ENCODE measurements at places on chromosomes 2 and 18.

GRCh38 chr2:221465776-221466175, 106.3 kb downstream of the EPHA4 start:
- peak; percentile 69 for DNase-seq

DNA sequence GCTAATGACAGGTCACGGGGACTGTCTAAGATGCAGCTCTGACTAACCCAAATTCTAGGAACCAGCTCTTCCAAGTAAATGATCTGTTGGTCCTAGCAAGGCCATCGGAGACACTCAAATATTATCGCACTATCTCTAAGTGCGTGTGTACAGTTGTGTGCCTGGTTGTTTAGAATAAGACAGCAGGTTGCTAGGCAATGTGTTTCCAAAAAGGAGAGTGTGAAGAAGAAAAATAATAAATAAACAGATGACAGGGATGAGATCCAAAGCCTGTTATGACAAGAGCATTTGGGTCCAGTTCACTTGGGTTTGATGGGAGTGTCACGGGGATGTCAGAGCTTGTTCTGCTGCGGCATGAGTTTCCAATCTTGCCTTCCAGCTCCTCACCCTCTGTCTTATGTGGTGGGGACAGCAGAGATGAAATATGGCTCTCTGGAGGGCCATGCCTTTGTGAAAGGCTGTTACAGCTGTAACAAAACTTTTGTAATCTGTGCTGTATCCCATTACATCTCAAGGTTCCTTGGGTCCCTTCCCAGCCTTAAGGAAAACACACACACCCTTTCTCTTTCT, 127.5 kb upstream of the TNP1 start:
- no peak for DNase-seq

- no peak for DNase-seq
These were observed 137.0 kb downstream of the AGAP1 start for GRCh38 chr2:235630718-235631296.

GRCh38 chr2:48080534-48081316, 174.4 kb upstream of the FBXO11 start:
- DNase-seq = peak; percentile 12

DNA sequence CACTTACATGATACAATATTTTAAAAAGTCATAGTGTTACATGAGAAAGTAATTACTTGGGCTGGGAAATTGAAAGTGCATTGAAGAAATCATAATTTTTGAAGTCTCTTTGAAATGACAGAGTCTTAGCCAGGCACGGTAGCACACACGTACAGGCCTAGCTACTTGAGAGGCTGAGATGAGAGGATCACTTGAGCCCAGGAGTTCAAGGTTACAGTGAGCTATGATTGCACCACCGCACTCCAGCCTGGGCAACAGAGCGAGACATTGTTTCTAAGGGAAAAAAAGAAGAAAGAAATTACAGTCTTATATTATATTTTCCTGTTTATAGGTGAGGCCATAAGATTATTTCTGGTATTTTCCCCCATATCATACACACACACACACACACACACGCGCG, 9.2 kb upstream of the IAH1 start:
- no peak for DNase-seq

DNA sequence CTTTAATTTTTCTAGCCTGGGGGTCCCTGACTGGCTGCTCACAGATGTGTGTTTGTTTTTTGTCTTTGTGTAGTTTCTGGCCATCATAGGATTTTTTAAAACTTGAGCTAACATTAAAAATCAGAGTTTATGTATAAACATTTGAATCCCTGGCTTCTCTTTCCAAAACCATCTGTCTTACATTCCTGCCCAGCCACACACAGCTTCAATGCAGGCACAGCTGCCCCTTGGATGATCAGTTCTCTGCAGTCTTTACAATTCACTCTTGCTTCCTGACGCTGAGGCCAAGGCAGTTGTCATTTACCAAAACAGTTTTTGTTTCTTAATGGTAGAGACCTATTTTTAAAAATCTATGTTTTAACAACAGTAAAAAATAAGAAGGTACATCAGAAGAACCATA, 169.2 kb upstream of the LRRTM1 start:
- no peak for DNase-seq

DNA sequence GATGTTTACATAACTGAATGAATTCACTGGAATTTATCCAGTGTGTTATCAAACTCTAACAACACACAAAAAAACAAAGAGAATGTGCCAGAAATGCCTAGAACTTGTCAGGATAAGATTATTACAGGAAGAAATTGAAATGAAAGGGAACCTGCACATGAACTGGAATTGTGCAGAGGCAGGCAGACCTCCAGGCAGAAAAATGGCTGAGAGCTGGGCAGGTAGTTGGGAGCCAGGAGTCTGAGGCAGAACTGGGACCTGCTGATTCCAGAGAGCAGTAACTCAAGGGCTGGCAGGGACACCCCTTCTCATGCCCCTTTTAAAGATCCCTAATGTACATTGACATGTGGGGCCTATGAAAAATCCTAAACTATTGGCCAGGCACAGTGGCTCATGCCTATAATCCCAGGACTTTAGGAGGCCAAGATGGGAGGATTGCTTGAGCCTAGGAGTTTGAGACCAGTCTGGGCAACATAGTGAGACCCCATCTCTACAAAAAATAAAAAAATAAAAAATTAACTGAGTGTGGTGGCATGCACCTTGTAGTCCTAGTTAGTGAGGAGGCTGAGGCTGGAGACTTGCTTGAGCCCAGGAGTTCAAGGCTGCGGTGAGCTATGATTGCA, 674 bp upstream of the SP110 start:
- no peak for DNase-seq

DNA sequence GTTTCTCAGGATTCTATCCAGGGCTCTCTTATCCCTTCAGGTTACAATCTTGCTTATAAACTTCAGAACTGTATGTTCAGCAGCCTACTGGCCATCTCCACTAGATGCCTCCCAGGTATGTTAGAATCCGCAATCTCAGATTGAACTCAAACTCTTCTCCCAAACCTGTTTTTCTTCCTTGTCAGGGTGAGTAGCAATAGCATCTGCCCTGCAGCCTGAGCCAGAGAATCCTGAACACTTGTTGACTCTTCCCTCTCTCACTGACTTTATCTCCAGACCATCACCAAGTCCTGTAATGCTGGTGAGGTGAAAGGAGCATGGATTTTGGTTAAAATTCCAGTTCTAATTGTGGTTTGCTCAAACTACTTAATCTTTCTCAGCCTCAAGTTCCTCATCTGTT, 82.6 kb upstream of the ALPP start:
- no peak for DNase-seq

DNA sequence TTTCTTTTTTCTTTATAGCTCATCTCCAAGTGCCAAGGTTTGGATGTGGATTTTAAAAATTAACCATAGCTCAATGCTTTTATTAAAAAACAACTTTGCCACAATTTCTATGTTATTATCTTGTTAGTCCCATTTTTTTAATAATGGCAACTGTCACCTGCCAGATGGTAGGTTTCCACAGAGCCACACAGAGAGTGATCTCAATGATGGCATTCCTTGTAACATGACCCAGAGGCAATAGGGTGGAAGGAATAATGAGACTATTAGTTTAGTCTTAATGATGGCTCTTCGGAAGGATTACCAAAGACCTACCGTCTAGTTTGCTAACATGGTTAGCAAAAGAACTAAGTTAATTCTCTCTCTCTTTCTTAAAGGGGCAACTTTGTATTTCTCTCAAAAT, 64.0 kb downstream of the REL start:
- DNase-seq = no peak

GRCh38 chr2:36338827-36339145, 16.8 kb upstream of the CRIM1 start:
- no peak for DNase-seq

DNA sequence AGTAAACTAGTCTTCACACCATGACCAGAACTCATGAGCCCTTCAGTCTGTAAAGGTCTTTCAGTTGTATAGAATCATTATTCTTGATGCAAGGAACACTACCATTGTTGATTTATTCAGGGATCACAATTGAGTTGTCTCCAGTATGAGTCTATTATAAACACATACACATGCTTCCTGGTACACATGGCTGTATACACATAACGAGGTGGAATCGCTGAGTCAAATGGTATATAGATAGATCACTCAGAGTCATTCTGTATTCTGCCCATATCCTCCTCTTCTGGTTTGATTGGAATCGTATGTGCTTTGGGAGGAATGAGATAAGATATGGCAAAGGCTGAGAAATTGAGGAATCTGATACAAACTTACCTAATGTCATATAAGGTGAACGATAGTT, 216.0 kb downstream of the UBE2E3 start:
- no peak for DNase-seq

GRCh38 chr2:29611261-29611660, 310.1 kb downstream of the ALK start:
- DNase-seq = no peak

- no peak for DNase-seq
These were observed 59.0 kb downstream of the CHRNA1 start for GRCh38 chr2:174705321-174705720.

DNA sequence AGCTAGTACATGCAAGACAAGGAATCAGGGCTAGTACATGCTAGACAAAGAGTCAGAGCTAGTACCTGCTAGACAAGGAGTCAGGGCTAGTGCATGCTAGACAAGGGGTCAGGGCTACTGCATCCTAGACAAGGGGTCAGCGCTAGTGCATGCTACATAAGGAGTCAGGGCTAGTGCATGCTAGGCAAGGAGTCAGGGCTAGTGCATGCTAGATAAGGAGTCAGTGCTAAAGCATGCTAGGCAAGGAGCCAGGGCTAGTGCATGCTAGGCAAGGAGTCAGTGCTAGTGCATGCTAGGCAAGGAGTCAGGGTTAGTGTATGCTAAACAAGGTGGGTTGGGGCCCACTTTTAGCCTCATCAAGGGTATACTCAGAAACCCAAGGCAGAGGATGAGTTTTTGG, 90.1 kb upstream of the FAM136A start:
- DNase-seq = no peak

- no peak for DNase-seq
These were observed 126.7 kb upstream of the OTX1 start for GRCh38 chr2:62923881-62924280.

DNA sequence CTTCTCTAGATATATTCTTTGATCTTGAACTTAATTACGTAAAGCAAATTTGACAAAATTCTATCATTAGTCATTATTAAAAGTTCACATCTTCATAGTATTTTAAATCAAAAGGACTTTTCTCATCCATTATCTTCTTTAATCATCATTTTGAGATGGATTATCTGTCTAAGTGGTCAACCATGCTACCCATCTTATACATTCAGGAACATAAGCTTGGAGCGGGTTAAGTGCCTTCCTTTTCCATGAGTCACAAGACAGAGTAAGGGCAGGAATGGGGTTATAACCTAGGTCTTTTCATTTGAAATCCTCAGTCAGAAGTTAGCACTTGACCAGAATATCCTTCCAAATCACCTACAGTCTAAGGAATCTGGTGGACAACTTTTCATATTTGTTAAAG, 297.1 kb downstream of the TCF4 start:
- no peak for DNase-seq

DNA sequence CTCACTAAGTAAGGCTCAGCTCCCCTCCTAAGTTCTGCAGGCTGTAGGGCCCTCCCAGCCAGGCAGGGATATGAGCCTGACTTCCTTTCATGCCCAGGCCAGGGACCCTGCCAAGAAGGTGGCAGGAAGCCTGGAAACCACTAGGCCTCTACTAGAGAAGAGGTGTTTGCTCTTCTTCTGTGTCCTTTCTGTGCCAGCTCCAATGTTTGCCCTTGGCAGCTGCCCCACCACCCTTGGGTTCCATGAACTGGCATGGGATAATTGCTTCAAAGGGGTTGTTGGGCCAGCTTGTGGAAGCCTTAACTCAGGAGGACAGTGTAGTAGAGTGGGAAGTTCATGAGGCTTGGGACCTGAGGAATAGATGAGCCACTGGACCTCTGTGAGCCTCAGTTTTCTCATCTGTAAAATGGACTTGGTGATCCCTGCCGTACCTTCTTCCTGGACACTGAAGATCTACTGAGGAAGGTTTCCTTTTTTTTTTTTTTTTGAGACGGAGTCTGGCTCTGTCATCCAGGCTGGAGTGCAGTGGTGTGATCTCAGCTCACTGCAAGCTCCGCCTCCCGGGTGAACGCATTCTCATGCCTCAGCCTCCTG, 3.9 kb downstream of the SLC35F6 start:
- DNase-seq = no peak

DNA sequence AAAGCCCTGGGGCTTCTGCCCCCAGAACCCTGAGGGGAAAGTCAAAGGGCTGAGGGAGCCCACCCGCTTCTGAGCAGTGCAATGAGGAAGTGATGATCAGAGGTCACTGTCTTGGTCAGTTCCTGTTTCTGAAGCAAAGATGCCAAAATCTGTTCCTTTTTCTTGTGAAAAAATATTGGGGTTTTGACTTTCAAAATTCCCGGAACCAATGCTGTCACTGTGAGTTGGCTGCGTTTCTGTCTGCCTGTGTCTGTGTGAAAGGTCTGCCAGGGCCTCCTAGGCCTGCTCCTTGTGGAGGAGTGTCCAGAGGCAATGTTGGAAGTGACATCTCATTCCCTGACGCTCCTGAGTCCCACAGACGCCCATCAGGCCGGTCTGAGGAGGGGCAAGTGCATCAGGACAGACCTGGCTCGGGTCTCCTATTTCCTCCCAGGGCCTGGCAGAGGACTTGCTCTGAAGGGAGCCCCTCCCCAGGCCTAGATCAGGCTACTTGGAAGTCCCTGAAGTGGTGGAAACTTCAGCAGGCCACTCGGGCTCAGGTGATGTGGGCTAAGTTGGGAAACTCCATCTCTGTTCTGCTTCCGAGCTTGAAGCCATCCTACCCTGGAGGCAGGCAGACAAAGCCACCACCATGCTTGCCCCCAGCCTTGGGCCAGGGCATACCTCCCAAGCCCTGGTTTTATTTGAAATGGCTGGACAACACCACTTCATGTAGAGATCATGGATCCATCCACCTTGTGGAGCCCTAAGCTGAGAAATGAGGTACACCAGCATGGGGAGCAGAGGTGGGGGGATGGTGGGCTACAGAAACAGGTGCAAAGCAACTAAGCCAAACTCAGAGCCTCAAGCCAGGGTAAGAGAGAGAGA, 51.0 kb downstream of the PKDCC start:
- peak; percentile 93 for DNase-seq

DNA sequence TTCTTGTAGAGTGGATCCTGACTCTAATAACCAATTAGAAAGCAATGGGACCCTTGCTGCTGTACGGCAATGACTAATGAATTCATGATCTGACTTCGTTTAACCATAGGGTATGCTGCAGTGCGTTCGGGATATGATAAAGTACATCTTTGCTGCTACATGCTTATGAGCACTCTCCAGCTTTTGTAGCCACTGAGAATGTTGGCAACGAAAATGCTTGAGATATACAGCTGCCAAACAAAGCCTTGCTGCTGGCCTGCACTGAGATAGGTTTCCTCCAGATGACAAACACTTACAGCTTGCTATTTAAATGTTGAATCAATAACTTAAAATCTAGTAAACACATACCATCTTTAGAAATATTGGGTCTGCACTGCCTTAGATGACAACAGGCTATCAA, 372.4 kb upstream of the SLC8A1 start:
- no peak for DNase-seq

DNA sequence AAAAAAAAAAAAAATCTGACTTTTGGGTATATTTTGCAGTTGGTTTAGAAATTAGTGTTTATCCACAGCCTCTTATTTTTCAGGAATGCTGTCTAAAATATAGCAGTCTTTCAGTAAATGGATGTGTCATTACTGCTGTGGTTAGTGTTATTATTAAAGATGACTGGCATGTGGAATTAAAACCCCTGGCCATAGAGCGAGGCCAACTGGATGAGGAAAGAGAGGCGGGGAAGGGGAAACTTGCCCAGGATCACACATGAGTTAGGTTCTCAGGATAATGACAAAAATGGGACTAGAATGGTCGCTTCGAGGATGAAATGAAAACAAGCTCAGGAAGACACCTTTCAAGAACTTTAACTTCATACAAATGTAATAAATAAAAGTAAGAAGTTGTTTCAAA, 57.4 kb upstream of the APCDD1 start:
- DNase-seq = no peak

All from inflammatory macrophage treated with lipopolysaccharide for 1 hour (primary cell).